Kidney glomerular epithelial cell (primary cell): ENCODE measurements at places on chromosomes 6 and 20.

GRCh38 chr6:48597951-48598350, 487.0 kb upstream of the PTCHD4 start:
- no peak for DNase-seq

- no peak for DNase-seq
Observed at GRCh38 chr20:47973519-47974233, 188.4 kb upstream of the SULF2 start.

DNA sequence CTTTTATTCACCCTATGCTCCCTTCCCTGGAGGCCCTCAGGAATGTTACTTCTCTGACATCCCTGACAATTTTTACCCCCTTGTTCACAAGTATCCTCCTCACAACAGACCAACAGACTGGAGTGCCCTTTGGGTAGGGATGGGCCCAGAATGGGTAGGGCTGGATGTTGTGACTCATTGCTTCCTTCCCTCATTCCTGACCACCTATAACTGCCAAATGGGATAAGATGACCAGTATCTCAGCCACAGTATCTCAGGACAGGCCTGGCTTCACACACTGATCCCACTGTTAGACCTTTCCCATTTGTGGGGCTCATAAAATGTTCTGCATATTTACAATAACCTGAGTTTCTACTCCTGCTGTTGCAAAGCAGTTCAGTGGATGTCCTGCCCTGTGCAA, 223.0 kb upstream of the LRFN2 start:
- no peak for DNase-seq

GRCh38 chr6:21665392-21666200, 72.0 kb downstream of the SOX4 start:
- DNase-seq: no peak

GRCh38 chr6:17921454-17921853, 66.0 kb downstream of the KIF13A start:
- no peak for DNase-seq

- DNase-seq: no peak
Observed at GRCh38 chr6:167696296-167696695, 130.4 kb upstream of the AFDN start.

- no peak for DNase-seq
Observed at GRCh38 chr6:167551628-167552257, 226.9 kb downstream of the TTLL2 start.

- DNase-seq: no peak
Observed at GRCh38 chr6:105793130-105793529, 293.0 kb upstream of the PRDM1 start.

DNA sequence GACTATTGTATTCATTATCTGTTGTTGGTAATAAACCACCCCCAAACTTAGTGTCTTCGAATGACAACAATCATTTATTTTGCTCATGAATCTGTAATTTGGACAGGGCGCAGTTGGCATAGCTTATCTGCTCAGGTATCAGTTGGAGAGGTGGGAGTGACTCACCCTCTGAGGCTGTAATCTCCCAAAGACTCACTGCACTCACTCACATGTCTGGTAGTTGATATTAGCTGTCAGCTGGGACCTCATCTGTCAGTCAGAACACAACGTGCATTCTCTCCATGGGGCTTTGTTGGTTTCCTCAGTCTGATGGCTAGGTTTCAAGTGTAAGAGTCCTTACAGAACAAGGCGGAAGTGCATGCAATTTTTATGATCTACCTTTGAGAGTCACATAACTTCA, 219.0 kb upstream of the PRND start:
- DNase-seq: no peak

DNA sequence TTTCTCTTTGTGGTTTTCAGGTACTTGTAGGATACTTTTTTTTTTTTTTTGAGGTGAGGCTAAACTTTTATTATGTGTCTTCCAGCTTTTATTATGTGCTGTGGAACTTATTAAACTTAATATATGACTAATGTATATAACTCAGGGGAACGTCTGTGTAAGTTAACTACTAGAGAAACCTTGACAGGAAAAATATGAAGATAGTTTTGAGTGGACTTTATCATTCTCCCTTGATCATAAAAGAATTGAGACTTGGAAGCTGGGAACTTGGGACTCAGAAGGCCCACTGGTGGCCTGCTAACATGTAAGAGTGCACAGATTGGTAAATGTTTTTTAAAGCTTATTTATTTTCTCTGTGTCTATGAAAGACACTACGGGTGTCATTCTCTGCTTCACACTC, 73.1 kb downstream of the CARMIL1 start:
- DNase-seq: no peak

DNA sequence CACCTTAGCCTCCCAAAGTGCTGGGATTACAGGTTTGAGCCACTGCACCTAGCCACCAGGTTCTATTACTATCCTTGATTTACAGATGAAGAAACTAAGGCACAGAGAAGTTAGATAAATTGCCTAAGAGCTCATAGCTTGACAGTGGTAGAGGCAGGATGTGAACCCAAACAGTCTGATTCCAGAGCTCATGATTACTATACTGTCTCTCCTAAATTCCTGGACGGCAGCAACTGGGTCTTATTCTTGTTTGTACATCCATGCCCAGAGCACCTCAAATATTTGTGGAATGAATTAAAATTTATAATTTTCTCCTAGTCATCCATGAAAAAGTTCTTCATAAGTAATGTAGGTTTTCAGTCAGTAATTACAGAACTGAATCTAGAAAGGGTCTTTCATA, 15.1 kb downstream of the PDSS2 start:
- DNase-seq: no peak

DNA sequence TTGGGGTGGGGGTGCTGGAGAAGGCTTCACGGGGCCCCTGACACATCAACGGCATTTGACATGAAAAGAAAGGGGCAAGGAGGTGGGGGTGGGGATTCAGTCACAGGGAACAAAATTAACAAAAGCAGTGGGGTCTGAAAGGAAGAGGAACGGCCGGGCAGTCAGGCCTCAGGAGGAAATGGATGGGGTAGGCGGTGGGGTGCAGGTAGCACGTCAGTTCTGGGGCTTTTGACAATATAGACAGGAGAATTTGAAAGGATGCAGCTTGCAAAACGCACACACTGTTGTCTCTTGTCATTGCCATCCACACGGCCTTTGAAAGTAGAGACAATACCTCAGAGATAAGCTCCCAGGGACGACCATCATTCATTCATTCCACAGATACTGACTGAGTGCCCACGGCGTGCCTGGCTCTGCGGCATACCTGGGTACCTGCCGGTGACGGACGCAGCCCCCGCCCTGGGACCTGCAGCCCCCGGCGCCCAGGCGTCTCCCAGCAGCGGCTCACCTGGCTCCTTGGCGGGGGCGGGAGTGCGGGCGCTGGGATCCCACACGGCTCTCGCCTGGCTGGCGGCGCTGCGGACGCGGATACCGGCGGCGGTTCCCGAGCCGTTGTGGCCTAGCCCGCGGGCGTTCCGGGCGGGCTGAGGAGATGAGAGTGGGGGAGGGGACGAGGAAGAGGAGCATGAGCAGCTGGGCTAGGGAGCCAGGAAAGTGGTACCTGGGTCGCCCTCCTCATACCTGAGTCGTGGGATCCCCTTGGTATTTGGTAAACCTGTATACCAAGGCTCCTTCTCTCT, at the start of gene SLC26A8:
TSS of gene SLC26A8 (minus strand) at position 646 of the 800 bp plus-strand sequence. CDS start 4,934 bp downstream, outside the sequence.
- DNase-seq: no peak

DNA sequence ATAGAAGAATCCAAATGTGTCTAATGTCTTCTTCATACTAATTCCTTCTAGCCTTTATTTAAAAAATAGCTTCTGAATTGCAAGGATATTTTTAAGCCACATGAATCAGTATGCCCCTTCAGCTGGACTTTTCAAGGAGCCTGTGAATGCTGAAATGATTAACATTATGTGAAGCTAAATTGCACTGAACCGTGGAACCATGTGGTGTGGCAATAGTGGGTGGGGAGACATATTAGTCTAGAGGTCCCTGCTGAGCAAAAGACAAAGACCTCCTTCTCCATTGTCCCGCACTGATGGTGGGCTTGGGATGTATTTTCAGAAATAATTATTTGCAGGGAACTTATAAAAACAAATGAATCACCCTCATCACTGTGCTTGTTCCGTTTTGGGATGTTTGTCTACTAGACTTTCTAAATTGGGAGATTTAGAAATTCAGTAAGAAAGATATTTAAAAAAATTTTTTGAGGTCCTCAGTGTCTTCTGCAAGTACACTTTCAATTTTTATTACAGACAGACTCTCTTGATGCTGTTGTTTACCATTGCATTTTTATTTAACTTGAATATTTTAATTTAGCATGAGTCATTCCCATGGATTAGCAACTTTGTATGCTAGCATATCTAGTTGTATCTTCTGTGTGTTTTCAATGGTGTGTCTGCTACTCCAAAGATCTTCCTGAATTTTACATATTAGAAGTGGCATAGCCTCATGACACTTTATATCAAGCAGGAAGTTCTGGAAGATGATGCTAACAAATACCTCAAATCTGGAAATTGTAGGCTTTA, 238.1 kb downstream of the LAMA2 start:
- peak; percentile 3 for DNase-seq

DNA sequence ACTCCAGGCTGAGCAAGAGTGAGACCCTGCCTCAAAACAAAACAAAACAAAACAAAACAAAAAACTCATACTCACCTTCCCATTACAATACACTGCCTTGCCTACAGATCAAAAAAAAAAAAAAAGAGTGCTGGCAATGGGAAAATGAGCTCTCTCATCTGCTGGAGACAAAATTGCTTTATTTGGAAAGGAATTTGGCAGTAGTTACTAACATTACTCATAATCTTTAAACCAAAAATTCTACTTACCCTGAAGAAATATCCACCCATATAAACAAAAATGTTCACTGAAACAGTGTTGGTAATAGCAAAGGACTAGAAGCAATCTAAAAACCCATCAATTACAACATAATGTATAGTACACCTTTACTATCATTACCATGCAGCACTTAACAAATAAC, 120.4 kb downstream of the RNGTT start:
- DNase-seq: no peak

GRCh38 chr20:34669094-34669493, 7.8 kb downstream of the PIGU start:
- DNase-seq: no peak

DNA sequence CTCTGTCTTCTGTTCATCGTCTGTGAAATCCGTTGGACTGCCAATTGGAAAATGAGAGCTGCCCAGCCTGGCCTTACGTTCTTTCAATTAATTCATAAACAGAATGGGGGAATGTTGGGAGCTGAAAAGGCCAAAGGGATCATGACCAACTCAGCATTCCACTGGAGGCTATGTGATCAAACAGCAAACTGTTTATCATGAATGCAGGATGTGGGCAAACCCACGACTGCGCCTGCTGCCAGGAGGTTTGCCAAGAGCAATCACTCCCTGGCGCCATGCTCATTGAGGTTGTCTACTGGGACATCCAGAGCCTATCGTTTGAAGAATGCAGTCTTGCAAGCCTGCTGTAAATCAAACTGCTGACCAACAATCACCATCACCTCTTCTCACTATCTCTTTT, 9.3 kb upstream of the FKBP1A start:
- DNase-seq: peak; percentile 15

GRCh38 chr6:131636880-131637792, at the start of gene ENPP3:
TSS of gene ENPP3 (plus strand) at chr6:131637302. CDS start at chr6:131637385, 83 bp downstream.
- no peak for DNase-seq

DNA sequence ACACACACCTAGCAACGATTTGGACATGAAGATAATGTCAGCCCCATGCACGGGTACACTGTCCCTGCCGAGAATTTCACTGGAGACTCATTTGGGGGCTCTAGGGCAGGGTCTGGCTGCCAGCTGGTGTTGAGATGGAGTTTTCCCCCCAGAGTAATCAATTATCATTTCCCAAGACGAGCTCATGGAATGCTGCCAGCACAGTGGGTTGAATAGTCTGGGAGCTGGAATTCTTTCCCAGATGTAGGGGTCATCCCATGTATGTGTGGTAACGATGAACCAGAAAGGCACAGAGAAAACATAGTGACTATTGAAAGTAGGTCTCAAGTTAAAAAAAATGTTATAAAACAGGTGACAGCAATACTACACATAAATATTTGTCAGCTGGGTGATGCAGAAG, 579.9 kb downstream of the MAFB start:
- no peak for DNase-seq

- DNase-seq: no peak
Observed at GRCh38 chr20:61307686-61308476, 55.8 kb downstream of the CDH4 start.

GRCh38 chr20:51174536-51174935, 151.6 kb upstream of the KCNG1 start:
- DNase-seq: no peak

DNA sequence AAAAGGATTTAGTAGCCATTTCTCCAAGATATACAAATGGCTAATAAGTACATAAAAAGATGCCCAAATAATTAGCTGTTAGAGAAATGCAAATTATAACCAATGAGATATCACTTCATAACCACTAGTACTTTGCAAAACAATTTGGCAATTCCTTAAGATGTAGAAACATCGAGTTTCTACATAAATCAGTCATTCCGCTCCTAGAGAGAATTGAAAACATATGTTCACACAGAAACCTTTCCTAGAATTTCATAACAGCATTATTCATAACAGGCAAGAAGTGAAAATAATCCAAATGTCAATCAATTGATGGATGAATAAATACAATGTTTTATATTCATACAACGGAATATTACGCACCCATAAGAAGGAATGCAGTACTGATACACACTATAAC, 20.5 kb upstream of the NT5E start:
- no peak for DNase-seq

DNA sequence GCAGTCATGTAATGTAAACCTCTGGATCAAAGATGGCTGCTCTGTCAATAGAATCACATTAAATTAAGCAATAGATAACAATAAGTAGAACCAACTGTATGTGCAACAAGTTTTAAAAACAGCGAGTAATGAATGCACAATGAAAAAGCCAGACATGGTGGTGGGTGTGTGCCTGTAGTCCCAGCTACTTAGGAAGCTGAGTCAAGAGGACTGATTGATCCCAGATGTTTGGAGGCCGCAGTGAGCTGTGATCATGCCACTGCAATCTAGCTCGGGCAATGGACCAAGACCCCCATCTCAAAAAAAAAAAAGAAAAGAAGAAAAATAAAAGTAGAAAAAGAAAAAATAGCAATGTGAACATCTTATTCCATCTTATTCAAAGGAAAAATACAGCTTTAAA, 558.7 kb upstream of the MMS22L start:
- DNase-seq: no peak

- no peak for DNase-seq
Observed at GRCh38 chr6:26223228-26223627, 136.0 kb downstream of the HFE start.

DNA sequence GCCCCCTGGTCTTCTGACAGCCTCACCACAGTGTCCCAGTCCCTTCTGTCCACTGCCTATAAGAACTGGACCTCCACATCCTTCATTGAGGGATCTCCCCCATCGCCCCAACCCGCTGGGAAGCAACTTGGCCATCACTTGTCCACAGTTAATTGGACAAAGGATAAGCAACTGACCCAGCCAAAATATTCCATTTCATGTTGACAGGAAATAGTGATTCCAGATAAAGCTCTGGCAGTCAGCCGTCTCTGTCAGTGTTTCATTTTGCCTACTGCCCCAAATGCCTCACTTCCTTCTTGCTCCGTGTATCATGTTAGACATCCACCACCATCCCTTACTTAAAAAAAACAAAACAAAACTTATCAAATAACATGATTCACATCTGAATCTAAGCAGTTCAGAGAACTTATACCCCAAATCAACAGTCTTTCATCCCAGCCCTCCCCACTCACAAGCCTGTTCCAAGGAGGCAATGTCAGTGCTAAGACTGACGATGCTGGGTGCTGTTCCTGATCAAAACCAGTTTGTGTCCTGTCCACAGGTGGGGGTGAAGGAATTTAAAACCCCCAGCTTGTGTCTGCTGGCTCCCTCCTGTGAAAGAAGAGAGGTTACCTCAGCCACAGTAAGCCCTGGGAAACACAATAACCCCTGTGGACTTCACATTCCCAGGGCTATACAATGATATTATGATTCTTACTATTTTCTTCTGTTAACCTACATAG, 162.5 kb downstream of the WDR27 start:
- no peak for DNase-seq

- no peak for DNase-seq
Observed at GRCh38 chr6:107707346-107708275, 116.5 kb downstream of the SCML4 start.
